ENCODE measurements at places on chromosomes 2 and 18.

- DNase-seq, result peak; percentile 79
These were observed 231.2 kb downstream of the MYO3B start for GRCh38 chr2:170409164-170409535.

GRCh38 chr2:174634130-174635014 lies 36.8 kb upstream of the WIPF1 start:
- peak; percentile 21 for DNase-seq

DNA sequence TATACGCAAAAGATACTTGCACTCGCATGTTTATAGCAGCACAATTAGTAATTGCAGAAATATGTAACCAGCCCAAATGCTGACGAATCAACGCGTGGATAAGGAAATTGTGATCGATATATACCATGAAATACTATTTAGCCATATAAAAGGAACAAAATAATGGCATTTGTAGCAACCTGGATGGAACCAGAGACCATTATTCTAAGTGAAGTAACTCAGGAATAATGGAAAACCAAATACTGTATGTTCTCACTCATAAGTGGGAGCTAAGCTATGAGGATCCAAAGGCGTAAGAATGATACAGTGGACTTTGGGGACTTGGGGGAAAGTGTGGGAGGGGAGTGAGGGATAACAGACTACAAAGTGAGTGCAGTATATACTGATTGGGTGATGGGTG lies 1008.0 kb upstream of the CRIM1 start:
- DNase-seq, result no peak

DNA sequence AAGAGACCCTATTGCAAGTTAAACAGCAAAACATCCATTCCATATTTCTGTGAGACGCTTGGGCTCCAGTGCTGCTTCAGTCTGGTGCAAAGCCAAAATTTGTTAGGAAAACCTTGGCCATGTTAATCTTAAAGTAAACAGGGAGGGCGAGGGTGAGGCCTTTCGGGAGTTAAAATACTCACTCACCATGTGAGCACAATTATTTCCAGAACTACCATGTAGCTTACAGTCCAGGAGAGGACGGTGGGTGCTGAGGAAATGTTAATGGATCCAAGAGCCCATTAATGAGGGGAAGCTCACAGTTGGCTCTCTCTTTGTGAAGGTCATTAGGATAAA lies 286.4 kb downstream of the SLC8A1 start:
- DNase-seq, result peak; percentile 70

DNA sequence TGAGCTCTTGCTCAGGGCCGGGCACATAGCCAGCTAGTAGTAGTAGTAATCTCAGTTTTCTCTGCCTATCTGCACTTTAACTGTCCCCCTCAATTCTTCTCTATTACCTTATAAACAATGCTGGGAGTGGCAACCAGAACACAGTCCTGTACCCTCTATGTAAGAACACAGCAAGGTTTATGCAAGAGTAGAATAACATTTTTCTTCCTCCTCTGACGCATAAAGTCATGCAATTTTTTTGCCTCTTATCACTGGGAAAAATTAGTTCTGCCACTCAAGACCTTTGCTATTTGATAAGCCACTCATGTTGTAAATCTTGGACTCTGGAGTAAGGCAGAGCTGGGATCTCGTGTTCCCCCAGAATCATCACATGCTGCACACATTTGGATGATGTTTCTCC lies 200.7 kb upstream of the SOX11 start:
- no peak for DNase-seq

GRCh38 chr2:196520605-196521004 lies 118.9 kb upstream of the CCDC150 start:
- no peak for DNase-seq

GRCh38 chr18:75285876-75286275 lies 75.3 kb downstream of the TSHZ1 start:
- no peak for DNase-seq

DNA sequence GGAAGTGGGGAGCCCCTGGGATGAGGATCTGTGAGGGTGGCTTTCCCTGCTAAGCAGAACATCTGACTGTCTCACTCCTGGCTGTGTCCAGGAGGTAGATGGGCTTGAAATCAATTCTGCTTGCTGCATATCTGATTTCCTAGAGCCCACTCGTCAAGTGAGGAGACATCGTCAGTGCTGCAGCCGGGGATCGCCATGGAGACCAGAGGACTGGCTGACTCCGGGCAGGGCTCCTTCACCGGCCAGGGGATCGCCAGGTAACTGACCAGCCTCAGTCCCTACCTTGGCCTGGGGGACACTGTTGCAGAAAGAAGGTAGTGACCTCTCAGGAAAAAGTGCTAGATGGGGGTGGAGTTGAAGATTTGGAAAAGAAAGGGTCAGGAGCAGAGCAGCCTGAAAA lies 31.3 kb downstream of the CNGA3 start:
- no peak for DNase-seq

GRCh38 chr2:134254824-134255223 lies 952 bp downstream of the MGAT5 start:
- no peak for DNase-seq

DNA sequence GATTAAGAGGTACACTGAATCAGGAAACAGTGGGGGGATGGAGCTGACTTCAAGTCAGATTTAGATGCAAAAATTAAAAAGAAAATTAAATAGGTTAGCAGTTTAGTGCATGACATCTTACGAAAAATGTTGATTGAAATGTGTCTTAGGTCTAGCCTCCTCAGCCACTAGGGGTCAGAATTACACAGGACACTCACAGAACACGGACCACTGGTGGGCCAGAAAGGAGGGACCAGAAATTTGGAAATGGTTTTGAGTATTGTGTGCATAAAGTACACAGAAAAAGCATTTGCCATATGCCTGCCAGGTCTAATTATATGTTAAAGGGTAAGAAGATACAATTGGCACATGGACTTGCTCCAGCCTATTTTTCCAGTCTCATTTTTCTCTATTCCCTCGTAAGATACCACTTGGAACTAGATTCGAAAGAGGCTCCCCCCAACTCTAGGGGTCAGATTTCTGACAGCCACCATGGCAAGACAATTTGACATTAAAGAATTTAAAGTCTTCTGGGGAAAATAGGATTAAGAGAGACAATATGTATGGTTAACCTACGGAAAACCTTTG lies 550.2 kb upstream of the SETBP1 start:
- peak; percentile 54 for DNase-seq

DNA sequence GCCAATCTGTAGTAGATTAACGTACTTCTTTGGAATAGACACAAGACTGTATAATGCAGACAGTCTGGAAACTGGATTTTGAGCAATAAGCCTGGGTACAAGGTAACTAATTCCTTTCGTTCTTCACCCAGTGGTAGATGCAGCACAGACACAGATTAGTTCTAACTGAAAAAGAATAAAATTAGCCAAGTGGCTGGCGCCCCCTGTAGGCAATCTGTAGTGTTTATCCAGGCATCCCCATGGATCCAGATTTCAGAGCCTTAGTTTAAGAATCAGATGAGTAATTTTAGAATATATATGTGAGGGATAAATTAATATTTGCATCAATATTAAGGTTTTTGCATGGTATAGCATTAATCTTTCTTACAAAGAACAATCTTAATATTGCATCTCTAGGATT lies 563.9 kb downstream of the DCC start:
- no peak for DNase-seq

- no peak for DNase-seq
These were observed 33.5 kb downstream of the CDC42EP3 start for GRCh38 chr2:37637985-37638384.

DNA sequence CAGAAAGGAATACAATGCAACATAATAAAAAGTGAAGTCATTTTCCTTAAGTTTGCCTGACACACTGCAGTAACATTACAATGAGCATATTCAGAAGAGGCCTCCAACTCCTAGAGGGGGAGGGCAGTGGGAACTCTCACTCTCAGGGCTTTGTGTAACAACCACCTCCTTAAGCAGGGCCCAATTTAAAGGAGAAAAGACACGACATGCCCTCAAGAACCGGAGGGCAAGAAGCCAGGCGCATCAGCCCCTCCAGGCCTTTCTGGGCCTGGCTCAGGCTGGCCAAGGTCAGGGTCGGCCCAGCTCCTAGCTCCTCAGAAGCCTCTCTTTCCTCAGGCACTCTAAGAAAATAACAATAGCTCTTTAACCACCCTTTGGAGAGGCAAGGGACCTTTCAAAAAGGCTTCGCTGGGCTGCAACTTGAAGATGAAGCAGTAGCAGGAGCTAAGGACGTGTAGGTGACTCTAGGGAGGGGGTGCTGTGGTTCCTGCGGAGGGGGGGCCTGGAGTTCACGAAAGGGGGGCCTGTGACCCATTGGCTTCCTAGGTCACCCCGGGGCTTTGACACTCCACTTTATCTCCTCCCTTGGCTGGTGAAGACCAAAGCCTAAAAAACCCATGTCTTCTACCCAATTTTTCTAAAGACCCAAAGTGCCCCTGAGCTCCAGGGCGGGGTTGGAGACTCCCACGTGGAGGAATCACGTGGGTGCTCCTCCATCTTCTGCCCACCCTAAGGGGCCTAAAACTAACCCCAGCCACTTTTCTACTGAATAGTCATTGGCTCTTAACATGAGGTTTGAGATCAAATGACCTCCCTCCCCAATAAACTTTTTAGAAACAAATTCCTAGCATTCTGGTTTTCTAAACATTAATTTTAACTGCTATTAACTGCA lies 13.3 kb downstream of the SERTAD2 start:
- no peak for DNase-seq

DNA sequence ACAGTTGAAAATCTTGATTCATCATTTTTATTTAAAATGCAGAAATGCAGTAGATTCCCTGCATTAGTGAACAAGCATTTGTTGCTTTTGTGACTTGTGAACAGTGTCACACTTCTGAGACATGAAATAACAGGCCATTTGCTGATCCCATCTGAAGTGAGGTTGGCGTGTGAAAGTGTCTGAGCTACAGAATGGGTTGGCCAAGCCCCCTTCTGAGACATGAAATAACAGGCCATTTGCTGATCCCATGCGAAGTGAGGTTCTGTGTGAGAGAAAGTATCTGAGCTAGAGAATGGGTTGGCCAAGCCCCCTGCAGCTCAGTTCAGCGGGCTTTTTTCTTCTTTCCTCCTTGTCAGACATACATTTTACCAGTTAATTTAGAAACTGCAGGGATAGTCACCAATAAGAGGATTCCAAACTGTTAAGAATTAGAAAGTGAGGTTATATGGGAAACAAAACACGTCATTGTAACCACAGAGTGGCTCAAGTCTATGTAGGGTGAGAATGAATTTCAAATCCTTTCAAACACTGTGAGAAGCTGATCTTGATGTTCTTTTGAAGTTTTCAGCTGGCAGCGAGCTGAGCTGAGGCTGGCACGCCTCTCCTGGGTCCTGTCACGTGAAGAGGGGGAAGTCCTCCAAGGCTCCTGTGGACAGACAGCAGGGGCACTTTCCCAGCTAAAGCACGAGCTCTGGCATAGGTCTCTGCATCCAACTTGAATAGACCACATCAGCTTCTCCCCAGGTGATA lies 339.2 kb upstream of the SALL3 start:
- DNase-seq, result no peak

DNA sequence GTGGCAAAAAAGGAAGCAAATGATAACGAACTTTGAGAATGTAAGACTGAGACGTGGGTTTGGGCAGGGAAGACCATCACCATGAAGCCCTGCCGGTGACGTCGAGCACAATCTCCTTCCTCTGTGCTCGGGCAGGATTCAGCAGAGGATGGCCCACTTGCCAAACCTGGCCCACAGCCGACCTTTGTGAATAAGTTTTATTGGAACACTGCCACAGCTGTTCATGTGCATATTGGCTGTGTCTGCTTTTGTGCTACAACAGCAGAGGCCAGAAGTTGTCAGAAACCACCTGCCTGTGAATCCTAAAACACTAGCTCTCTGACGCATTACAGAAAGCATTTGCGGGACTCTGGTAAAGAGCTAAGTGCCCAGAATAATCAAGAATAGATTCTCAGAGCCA lies 223.9 kb downstream of the MYT1L start:
- no peak for DNase-seq

DNA sequence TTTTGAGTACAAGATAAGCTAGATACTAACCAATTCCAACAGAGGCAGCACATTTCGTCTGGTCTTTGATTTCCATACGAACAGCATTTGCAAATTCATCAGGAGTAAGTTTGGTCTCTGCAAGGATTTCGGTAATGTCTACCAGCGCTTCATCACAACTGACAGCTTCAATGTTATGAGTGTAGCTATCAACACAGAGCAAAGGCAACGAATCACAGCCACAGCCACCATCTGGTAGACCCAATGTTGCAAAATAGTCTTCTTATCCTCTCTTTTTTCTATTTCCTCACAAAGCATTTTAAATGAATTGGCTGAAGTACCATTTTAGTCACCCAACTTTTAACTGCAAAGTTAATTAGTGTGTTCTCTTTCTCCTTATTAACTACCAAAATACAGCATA lies 68.3 kb downstream of the REV1 start:
- DNase-seq, result peak; percentile 49

DNA sequence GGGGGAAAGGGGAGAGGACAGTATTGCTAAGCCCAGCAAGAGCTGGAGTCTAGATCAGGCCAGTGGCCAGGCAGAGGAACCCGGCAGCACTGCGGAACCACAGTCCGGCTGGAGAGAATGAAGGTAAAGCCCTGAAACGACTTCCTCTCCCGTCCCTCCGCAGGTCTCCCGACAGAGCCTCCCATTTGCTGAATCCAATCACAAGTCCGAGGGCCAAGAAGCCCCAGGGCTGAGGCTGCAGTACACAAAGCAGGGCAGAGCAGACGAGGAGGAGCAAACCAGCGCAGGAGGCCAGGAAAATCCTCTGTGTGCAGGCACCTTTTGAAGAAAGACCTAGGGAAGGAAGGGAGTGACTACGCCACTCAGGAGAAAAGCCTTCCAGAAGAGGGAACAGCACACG lies 104.4 kb downstream of the OSBPL1A start:
- DNase-seq, result no peak

- no peak for DNase-seq
These were observed 96.2 kb downstream of the TPO start for GRCh38 chr2:1509271-1510065.

- DNase-seq, result no peak
These were observed 1528.2 kb upstream of the ZEB2 start for GRCh38 chr2:146048141-146048540.

DNA sequence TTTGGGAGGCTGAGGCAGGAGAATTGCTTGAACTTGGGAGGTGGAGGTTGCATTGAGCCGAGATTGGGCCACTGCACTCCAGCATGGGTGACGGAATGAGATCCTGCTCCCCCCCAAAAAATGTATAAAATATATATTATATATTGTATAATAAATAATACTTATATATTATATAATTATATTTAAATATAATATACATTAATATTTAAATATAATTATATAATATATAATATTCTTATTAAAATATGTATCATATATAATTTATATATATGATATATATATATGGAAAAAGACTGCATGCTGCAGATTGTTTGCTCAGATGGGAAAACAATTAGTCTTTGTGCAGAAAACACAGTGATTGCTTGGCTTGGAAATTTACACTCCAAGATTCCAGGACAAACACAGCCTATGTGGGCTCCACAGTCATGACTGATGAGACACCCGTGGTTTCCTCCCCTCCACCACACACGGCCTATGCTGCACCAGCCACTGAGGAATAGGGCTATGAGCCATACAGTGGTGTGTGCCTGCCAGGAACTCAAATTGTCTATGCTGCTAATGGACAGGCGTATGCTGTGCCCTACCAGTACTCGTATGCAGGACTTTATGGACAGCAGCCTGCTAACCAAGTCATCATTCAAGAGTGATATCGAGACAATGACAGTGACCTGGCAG lies 30.0 kb downstream of the PMAIP1 start:
- DNase-seq, result no peak
